Activated T-helper 1 cell treated with anti-CD3 and anti-CD28 coated beads, Interleukin-2, amount 50 U/mL, for 16 hours (primary cell): ENCODE measurements at places on chromosomes 5 and 9.
A peak's percentile ranks its signal among the peaks of the same experiment; 100 is the strongest.

DNA sequence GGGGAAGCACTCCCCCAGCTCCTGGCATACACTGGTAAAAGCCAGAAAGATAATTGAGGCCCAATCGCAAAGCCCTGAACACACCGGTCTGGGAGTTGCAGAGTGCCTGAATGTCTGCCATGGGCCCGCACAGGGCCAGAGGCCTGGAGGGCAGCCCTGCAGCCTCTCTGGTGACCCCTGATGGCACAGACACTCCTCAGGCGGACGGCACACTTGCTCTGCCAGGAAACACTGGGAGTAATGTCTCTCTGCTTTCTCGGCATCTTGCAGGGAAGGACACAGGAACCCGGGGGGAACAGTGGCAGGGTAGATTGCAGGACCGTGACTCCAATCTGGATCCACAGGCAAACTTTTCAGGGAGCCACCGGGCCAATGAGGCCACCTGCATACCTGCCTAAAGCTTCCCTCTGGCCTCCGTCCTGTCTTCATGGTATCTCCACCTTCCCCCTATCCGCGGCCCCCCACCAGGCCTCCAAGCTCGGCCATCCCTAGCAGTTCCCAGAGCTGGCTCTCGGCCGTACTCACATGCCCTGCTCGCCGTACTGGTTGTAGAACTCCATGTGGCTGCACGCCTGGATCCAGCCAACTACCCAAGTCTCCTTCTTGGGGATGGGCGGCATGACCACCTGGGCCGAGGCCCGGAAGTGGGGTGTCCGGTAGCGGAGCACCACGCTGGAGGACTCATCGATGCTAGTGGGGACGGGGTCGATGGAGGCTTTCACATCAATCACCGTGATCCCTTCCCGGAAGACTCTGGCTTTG, 797 bp downstream of the FAM78A start:
- DNase-seq, result no peak

- DNase-seq, result no peak
These were observed 106.3 kb downstream of the C9orf152 start for GRCh38 chr9:110101531-110102161.

DNA sequence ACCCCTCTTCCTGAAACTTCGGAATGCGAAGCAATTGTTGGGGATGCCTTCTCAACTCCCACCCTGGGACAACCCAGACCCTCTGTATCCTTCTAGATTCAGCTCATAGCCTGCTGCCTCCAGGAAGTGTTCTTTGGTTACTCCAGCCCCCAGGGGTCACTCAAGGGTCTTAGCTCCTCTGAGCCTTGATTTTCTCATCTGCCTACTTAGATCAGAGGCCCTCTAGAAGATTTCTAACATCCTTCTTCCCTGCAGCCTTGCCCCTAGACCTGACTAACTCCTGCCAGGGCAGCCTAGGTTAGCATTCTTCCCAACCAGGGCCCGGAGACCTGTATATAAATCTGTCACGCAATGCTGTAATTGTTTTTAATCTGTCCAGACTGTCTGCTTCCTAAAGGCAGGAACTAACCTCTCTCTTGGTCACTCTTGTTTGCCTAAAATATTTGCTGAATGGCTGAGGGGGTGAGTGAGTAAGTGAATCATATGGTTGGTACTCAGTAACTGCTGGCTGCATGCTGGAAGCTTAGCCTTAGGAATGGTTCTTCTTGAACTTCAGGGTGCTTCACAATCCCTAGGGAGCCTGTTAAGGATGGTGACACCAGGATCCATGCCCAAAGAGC, 8.2 kb downstream of the GALNT10 start:
- DNase-seq, result no peak

DNA sequence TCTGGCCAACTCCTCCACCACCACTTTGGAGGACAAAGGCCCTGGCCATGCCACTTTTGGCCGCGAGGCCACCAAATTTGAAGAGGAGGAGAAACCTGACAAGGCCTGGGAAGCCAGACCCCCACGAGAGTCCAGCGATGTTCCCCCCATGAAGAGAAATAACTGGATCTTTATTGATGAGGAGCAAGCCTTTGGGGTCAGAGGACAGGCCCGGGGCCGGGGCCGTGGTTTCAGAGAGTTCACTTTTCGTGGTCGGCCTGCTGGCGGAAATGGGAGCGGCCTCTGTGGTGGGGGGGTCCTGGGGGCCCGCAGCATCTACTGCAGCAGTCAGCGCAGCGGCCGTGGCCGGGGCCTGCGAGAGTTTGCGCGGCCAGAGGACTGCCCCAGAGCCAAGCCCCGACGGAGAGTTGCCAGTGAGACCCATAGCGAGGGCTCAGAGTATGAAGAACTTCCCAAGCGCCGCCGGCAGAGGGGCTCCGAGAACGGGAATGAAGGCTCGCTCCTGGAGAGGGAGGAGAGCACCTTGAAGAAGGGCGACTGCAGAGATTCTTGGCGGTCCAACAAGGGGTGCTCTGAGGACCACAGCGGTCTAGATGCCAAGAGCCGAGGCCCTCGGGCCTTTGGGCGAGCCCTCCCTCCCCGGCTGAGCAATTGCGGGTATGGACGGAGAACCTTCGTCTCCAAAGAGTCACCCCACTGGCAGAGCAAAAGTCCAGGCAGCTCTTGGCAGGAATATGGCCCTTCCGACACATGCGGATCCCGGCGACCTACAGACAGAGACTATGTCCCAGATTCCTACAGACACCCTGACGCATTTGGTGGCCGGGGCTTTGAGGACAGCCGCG, 27.4 kb upstream of the POMT1 start:
- no peak for DNase-seq

GRCh38 chr9:94925751-94926430, 199.4 kb downstream of the AOPEP start:
- no peak for DNase-seq

GRCh38 chr9:125845271-125845808, 98.2 kb downstream of the PBX3 start:
- no peak for DNase-seq

GRCh38 chr9:131545786-131546335, 538 bp downstream of the PRRT1B start:
- no peak for DNase-seq

DNA sequence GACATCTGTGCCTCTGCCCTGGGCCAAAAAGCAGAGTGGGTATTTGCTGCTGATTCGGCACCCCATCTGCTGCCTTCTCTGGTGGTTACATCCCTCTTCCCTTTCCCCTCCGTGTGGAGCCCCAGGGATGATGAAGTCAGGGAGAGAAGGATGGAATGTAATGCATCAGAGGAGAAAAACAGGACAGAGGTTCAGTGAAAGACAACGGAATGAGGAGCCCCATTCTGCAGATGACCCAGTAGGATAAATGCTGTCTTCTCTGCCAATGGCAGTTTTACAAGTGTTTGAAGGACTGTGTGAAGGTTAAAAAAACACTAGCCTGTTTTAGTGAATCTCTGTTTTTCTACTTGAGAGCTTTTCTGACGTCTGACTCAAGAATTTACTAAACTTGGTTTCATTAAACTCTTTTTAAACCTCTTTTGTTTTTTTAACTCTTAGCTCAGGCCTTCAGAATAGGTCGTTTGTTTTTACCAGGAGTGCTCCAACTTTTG, 86.3 kb downstream of the NLN start:
- DNase-seq, result no peak

- DNase-seq, result no peak
These were observed 4.1 kb downstream of the ALDH1A1 start for GRCh38 chr9:72948575-72949243.

DNA sequence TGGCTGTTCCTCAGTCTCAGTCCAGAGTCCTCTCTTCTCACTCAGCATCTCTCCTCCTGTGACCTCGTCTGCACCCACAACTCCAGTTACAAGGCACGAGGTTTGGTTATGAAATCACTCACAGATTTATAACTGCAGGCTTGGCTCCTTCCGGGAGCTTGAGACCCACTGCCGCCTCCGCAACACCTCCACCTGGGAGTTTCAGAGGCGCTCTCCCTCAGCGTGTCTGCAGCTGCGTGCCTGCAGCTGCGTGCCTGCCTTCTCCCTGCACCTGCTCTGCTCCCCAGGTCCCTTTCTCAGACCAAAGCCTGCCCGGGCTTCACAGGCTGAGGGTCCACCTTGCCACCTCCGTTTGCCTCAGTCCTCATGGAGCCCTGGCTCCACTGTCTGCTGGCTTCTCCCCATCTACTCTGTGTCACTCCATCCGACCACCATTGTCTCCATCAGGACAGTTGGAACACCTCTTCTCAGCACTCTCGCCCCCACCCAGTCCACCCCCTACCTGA, 51.5 kb downstream of the HRH2 start:
- no peak for DNase-seq

- DNase-seq, result no peak
These were observed 181.8 kb upstream of the CCNH start for GRCh38 chr5:87594566-87594965.

- no peak for DNase-seq
These were observed 56.7 kb upstream of the RPS23 start for GRCh38 chr5:82334856-82335255.

DNA sequence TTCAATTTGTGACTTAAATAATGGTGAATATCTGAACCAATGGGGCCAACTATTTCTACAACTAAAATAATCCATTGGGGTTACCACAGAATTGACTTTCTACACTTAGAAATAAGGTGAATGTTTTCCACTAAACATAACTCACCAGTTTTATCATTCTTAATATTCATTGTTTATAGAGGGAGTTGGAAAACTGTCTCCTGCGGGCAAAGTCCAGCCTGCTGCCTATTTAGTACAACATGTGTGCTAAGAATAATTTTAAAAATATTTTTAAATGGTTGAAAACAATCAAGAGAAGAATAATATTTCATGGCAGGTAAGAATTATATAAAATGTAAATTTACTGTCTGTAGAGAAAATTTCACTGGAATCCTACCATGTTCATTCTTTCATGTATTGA, 45.2 kb upstream of the ZFAND5 start:
- DNase-seq, result no peak

DNA sequence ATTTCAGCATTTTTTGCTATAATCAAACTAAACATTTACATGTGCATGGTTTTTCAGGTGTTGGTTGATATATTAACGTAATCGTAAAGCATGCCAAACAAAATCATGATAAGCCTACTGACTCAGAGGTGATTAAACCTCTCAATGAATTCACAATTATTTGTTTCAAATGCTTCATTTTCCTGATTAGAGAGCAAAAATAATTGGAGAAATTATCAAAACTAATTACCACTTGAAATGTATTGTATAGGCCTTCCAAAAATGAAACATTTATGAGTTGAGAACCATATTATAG, 45.7 kb upstream of the JMY start:
- DNase-seq, result no peak

DNA sequence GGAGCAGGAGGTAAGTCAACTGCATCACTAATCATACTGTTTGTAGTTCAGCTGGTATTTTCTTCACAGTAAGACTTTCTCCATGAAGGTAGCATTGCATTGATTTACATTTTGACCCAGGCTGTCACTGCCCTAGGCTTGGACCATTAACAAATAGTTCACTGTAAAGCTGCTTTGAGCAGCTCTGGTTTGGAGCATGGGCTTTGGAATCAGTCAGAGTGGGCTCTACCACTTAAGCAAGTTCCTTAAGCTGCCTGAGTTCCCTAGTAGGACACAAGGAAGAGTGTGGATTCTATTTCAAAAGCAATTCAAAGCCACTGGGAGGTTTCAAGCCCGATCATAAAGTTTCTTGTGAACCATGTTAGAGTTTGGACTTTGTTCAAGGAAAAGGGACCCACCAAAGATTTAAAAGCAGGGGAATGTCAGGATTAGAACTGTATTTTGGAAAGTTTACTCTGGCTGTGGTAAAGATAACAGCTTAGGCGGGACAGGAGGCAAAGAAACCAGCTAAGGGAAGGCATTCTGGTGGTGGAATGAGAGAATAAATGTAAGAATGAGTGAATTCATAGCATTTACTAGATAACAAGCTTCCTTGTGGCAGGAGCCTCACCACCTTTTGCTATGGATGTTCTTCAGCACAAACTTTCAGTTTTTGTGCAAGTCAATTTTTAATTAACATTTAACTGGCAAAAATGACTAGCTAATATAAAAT, 12.3 kb upstream of the PANK3 start:
- DNase-seq, result no peak

GRCh38 chr5:178356431-178356872, 123.8 kb upstream of the PHYKPL start:
- no peak for DNase-seq

GRCh38 chr9:78143281-78144007, 92.4 kb upstream of the CEP78 start:
- no peak for DNase-seq

GRCh38 chr5:72817076-72817481, 618 bp downstream of the TNPO1 start:
- DNase-seq, result peak; percentile 8

DNA sequence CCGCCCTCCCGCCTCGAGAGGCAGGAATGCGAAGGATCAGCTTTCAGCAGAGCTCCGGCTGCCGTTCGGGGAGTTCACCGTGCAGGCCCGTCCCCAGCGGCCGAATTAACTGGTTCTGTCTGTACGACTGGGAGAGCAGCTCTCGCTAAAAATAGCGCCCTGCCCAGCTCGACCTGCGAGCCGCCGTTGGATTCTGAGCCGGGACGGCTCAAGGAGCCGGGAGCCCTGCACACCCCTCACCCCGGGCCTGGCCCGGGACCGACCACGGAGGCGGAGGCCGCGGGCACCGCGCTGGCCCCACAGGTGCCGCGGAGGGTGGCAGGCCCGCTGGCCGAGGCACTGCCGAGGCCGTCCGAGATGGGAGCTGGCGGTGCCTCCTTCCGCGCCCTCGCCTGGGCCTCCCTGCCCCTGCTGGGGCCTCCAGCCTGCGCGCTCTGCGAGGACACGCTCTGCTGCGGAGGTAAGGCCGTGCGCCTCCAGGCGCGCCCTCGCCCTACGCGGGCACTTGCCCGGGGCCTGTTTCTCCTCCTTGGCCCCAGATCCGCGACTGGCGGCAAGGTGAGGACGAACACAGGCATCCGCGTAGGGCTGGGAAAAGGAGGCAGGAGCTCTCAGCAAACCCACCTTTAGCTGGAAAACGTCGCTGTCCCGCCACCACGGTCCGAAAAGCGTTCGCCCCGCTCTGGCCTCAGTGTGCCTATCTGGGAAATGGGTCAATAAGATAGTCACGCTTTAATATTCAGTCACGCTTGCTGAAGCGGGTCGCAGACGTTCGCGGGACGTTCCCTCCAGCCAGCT, 53.1 kb upstream of the DAB2IP start:
- DNase-seq, result no peak

GRCh38 chr5:167219298-167219697, 1072.1 kb upstream of the WWC1 start:
- no peak for DNase-seq

DNA sequence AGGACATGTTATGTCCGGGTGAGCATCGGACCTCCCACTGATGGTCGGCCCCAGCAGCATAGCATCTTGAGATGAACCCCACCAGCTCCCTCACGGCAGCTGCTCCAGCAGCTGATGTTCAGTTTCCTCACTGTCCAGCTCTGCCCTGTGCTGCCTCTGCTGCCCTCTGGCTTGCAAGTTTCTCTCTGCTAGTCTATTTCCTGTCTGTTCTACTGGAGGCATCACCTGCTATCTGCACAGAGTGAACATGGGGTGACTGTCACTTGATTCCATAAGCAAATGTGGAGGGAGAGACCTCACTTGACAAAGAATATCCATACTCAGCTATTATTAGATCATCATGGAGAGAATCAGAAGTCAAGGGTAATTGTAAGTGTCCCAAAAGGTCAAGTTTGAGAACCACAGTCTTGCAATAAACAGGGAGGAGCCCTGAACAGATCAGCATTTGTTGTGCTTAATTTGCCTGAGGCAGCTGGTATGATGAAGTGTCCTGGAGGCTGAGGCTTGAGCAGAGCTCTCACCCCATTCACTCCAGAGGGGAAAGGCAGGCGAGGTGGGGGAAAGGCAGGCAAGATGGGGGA, 702.8 kb downstream of the SEMA5A start:
- no peak for DNase-seq

GRCh38 chr5:179839328-179840256, 18.9 kb downstream of the SQSTM1 start:
- no peak for DNase-seq
